Sigmoid colon (tissue), 7 donors: ENCODE measurements at places on chromosomes 5 and 9. TPM values are rescaled to one million over a fixed set of nuclear protein-coding genes. Genes with fewer than 3 reads are reported as not detected.

DNA sequence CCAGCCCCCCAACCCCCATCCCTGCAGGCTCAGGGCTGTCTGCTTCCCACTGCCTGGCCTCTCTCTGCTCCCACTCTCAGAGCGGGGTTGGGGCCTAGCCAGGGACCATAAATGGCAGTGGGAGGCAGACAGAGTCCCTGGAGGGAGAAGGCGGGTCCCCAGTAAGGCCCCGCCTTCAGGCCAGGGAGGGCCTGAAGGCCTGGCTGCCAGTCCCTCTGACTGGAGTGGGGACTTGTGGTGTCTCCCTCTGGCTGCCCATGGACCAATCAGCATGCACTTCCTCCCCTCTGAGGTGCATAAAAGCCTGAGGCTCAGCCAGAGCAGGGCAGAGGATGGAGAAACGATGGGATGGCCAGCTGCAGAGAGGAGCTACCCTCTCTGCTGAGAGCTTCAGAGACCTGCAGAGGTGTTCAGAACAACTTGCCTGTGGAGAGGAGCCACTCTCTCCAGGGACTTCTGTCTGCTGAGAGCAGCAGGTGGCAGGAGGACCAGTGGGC is 2.7 kb upstream of the BTNL9 start:
- DNase-seq, result no peak

GRCh38 chr9:77554586-77555105 is 93.5 kb downstream of the GNA14 start:
- DNase-seq, result no peak

DNA sequence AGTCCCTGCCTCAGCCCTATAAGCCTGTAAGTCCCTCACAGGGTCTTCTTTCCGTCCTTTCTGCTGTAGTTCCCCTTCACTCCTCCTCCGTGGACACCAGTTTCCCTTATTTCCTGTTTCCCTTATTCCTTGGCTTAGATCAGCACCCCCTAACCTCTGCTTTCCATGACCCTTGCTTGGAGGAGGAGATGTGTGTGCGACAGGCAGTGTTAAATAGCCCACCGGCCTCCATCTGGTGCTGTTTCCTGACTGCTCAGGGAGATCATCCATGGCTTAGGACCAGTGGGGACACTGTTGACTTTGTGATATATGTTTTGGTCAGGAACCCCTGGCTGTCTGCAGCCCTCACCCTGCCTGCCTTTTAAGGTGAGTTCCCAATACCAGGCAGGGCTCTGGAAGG is 34.1 kb upstream of the PSD2 start:
- DNase-seq, result no peak

C9 gene
- not detected for total RNA-seq

DNA sequence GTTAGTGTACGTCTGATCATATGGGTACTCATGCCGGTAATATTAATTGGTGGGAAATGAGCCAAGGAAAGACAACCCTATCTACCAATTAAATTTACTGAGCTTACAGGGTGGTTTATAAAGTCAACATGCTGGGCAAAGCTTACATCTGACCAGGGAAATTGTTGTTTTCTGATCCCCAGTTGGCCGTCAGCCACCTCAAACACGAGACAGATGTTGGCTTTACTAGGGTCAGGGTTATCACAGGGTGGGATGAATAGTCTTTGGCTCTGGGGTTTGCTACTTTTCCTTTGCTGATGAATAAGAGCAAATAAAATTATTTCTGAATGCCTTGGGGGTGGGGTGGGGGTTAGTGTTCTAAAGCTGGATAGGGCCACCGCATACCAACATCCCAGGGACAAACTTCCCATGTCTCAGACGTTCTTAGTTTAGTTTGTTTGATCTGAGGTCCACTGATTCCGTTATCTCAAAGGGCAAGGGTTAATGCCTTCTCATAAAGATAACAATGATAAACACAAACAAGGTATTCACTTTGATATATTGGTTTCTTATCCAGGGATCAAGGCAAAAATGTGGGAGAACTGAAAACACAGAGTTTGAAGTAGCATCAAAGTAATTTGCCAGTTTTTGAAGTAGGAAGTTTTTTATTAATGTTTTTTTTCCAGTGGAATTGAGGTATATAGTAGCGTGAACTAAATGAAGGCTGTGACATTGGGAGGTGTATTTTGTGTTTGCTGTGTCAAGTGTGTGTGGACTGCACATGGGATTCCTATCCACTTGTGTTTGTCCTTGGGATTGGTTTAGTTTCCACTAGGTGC is 109.1 kb upstream of the RPS23 start:
- no peak for DNase-seq

DNA sequence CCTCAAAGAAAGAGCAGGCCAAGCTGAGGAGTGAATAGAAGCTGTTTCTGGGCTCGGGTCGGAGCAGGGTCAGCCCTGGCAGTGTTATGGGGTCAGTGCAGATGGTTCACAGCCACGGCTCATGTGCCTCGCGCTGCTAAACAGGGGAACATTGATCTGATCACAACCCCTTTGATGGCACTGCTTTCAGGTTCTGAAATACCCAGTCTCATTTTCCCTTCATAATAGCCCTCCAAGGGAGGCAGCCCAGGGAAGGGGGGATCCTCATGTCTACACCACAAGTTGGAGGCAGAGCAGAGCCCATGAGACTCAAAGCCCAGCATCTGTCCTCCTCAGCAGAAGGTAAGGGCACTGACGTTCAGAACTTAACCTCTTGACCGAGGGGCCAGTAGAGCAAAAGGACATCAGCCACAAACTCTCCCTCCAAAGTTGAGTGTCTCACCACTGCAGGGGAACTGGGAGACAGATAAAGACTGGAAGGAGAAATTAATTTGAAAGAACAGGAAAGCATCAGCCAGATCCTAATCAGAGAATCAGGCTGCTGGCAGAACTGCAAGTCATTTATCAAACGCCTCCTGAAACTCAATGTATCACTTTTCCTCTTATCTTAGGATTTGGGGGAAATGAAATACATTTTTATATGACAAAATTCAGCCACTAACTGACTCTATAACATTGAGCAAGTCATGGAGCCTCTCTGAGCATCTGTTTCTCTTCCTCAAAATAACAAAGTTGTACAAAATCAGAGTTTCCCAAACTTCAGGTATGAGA is 110.6 kb downstream of the SH3TC2 start:
- DNase-seq, result peak; percentile 17

PKD2L2 gene
- not detected for total RNA-seq

GRCh38 chr5:140358738-140359310 is 1.2 kb upstream of the SLC4A9 start:
- no peak for DNase-seq

WNK2 gene
- total RNA-seq, result 38.0 TPM

DNA sequence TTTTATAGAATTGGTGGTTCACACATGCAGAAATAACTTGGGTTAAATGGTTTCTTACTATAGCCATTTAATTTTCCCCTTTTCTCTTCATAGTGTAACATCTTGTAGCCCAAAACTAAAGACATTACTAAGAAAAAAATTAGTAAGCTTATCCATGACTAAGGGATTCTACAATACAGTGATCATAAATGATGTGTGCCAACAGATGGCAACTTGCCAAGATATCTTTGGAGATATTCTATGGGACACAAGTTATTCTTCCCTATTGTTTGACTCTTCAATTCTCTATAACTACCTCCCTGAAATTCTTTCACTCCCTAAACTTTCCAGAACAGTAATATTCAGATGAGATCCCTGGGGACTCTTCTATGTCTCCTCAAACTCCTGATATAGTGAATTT is 580.6 kb downstream of the PTPRD start:
- DNase-seq, result no peak

ANKDD1B gene
- total RNA-seq, result not detected

GRCh38 chr9:92608241-92608908 is 61.6 kb downstream of the IPPK start:
- DNase-seq, result no peak

ANXA2R gene
- total RNA-seq, result 4.4 TPM

ZNF354C gene
- total RNA-seq, result 10.0 TPM

- no peak for DNase-seq
Observed at GRCh38 chr9:134288746-134289145, 37.5 kb upstream of the RXRA start.

DNA sequence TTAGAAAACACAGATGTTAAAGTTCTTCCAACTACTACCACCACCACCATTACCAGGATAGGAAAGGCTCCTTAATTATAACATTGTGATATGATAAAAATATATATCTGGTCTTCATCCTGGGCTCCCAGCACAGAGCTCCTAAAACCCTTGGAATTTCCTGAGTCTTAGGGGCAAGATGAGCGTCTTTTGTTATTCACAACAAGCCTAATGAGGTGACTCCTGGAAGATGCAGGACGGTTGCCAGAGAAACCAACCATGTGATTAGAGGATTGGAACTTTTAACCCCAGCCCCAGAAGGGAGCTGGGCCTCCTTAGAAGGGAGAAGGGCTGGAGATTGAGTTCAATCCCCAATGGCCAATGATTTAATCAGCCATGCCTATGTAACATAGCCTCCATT is 148.0 kb upstream of the ADRA1B start:
- no peak for DNase-seq

MOCS2 gene
- total RNA-seq, result 56.5 TPM

GRCh38 chr9:135135171-135135928 is 47.9 kb downstream of the OLFM1 start:
- DNase-seq, result no peak

DNA sequence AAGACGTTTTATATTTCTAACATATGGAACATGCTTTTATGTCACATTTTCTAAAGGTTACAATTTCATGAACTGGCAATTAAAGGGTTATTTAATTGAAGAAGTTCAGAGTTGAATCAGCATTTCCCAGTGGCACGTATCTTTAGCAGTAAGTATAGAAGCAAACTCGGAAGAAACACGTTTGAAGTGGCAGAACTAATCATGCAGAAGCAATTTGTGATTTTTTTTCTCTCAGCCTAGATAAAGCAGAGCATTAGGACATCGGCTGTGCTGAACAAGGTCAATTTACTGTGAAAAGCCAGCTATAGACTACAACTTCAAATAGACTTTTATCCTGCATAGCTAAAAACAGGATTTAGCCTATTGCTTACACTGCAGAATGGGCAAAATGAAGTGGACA is 104.7 kb downstream of the ISL1 start:
- DNase-seq, result no peak

GRCh38 chr9:100584951-100585350 is 7.1 kb downstream of the CAVIN4 start:
- DNase-seq, result no peak

DYNC2I2 gene
- total RNA-seq, result 33.0 TPM

DNA sequence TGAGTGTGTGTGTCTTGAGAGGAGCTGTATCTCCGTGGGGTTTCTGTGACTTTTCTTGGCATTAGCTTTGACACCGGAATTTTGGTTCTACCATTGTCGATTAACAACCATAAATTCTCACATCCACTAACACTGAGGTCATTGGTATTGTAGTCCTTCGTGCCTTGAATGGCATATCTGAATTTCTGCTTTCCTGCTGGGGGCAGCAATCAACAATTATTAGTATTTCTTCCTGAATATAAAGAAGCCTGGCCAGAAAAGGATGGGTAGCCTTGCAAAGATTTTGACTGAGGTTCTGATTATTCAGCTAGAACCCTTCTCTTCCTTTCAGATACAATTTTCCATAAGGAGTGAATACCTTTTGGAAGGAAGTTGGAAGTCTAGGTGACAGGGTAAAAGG is 33.5 kb upstream of the SHOC1 start:
- DNase-seq, result no peak

DNA sequence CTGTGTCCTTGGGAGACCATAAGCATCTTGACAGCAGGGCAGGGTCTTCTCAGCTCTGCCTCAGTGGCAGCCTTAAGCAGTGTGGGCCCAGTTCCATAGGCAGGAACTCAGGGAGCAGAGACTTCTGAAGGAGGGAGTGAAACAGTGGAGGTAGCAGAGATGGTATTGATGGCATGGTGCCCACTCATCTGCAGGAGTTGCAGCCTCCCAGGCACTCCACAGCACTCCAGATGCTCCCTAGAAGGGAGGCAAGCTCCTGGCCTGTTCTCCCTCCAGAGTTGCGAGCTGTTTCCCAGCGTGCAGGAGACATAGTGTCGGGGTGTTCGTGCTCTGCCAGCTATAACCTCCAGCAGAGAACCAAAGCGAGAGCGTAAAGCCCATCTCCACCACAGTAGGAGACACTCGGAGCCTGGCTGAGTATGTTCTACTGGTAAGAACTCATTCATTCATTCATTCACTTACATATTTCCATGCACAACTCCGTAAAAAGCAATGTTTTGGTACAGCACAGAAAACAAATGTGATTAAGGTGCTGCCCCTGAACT is 31.4 kb upstream of the UNC5A start:
- peak; percentile 8 for DNase-seq

IL5 gene
- not detected for total RNA-seq

C5orf58 gene
- total RNA-seq, result not detected

GRCh38 chr9:5500441-5501235 is 9.7 kb upstream of the PDCD1LG2 start:
- DNase-seq, result no peak

DNA sequence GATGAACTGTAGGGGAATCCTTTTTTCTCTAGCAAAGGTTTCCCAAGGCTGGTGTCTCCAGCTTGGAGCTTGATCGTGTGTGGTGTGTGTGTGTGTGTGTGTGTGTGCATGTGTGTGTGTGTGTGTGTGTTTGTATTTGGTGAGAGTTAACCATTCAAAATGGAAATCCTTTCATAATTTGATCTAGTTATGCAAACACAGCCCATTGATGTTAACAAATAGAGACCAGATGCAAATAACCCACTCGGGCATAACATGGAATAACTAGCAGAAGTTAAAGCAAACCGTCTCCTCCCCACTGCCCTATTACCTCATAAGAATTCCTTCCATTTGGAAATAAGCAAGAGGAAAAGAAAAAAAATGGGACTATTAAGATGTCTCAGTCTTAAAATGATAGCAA is 24.9 kb upstream of the ZSWIM6 start:
- DNase-seq, result no peak

IL9 gene
- not detected for total RNA-seq

DNA sequence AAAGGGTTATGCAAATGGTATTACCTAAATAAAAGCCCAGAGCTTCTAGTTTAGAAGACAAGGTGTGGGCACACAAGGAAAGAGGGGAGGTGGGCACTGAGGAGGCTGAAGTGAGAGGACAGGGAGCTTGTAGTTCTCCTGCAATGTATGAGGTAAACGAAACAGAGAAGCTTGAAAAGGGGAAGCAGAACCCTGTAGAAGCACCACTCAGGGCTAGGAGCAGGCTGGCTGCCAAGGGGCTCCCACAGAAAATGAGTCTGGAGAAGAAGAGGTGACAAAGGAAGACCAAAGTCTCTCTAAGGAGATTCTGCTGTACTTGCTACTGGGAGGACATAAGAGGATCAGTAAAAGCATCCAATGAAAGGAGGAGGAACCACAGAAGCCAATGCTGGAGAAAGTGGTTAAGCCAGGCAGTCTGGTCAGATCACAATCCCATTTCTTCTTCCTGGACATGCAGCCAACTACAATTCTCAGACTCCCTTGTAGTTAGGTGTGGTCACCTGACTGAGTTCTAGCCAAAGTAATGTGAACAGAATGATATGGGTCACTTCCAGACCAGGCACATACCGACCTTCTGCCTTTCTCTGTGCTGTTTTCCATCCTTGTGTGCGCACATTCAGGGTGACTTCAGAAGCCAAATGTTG is 174.5 kb upstream of the MAP3K1 start:
- DNase-seq, result peak; percentile 69

PCDHA1 gene
- not detected for total RNA-seq

GRCh38 chr9:17627641-17628040 is 48.8 kb downstream of the SH3GL2 start:
- DNase-seq, result no peak
